Stimulated activated CD8-positive, alpha-beta memory T cell treated with anti-CD3 and anti-CD28 coated beads, Interleukin-2, amount 100 ng/mL, for 48 hours (primary cell): ENCODE measurements at places on chromosomes 1 and 21.

- no peak for DNase-seq
Measured at GRCh38 chr1:55150880-55151588, 64.1 kb downstream of the USP24 start.

GRCh38 chr1:116540088-116540487 lies 30.7 kb downstream of the CD58 start:
- DNase-seq: no peak

DNA sequence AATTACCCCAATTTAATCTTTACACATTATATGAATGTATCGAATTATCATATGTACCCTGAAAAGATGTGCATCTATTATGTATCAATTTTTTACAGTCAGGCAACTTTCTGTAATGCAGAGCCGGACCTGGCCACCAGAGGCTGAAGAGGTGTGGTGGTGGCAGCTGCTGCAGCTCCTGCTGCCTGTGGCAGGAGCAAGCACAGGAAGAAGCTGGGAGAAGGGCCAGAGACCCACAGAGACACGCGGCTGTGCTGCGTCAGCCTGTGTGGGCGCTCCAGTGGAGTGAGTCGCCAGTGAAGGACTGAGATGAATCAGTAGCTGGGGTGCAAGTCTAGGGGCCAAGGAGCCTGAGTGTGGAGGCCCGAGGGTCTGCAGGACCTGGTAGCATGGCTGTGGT lies 74.3 kb upstream of the COG2 start:
- DNase-seq: peak; percentile 7

DNA sequence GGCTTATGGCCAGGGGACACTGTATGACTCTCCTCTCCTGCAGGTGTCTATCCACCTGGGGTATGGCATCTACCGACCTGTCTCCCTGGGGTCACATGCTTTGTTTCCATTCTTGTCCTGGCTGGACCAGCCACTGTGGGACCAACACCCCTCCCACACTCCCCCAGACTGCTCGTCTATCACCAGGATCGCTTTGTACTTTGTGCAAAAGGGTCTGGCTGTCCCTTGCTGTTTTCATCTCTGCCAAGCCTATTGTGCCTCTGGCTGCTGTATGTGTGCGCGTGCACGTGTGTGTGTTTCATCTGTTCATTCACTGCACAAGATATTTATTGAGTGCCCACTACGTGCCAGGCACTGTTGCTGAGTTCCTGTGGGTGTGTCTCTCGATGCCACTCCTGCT lies 25.5 kb downstream of the ETNK2 start:
- DNase-seq: no peak

GRCh38 chr21:27526451-27526850 lies 559.6 kb upstream of the ADAMTS5 start:
- no peak for DNase-seq

GRCh38 chr1:121518726-121519041 lies 333.9 kb downstream of the SRGAP2C start:
- DNase-seq: no peak

GRCh38 chr21:45496968-45497845 lies 45.0 kb downstream of the SLC19A1 start:
- DNase-seq: no peak

DNA sequence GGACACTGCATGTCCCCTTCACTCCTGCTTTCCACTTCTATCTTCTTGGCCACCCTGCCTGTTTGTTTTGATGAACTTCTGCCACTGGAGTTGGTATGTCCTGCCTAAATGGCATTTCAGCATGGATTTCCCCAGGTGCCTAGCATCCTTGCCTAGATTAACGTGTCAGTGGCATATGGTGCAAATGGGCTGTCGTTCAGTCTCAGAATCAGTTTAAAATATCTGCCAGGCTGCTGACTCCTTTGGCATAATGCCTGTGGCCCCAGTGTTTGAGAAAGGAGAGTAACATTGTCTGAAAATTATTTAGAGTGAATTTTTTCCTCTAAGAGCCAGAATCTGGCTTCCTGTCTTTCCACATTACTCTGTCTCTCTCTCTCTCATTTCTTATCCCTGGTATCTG lies 64.9 kb upstream of the BARHL2 start:
- no peak for DNase-seq

- DNase-seq: peak; percentile 16
Measured at GRCh38 chr21:14864211-14865021, 200.4 kb downstream of the NRIP1 start.

- no peak for DNase-seq
Measured at GRCh38 chr1:232327899-232328298, 302.0 kb downstream of the SIPA1L2 start.

DNA sequence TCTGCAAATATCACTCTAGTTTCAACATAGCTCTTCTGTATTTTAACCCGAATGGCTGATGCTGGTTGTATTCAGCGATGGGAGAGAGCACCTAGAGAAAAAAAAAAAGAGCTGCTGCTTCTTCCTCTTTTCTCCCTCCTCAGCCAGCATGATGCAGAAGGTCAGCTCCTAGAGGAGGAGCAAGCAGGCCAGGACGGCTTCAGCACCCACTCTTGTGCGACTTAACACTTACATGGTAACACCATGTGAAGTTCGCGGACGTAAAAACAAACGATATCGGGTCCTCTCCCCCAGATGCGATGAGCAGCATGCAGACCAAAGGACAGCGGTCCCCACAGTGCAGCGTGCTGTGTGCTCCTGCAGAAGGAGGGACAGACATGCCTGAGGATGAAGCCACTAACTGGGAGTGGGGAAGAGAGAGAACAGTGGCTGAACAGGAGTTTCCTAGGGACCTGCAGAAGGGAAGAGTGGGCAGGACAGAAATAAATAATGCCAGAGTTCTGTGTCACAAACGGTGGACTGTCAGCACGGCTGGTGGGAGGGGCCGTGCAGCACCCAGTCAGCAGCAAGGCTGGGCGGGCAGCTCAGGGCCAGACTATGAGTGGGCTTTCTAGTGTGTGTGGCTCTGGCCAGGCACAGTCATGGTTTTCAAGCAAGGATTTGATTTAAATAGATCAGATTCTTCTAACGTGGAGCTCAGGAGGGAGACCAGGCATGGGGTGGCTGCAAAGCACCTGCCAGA lies 11.4 kb upstream of the B3GALT5 start:
- no peak for DNase-seq

GRCh38 chr1:178533121-178533946 lies 20.4 kb downstream of the TEX35 start:
- no peak for DNase-seq

- DNase-seq: no peak
Measured at GRCh38 chr1:70467531-70467930, 56.5 kb downstream of the CTH start.

DNA sequence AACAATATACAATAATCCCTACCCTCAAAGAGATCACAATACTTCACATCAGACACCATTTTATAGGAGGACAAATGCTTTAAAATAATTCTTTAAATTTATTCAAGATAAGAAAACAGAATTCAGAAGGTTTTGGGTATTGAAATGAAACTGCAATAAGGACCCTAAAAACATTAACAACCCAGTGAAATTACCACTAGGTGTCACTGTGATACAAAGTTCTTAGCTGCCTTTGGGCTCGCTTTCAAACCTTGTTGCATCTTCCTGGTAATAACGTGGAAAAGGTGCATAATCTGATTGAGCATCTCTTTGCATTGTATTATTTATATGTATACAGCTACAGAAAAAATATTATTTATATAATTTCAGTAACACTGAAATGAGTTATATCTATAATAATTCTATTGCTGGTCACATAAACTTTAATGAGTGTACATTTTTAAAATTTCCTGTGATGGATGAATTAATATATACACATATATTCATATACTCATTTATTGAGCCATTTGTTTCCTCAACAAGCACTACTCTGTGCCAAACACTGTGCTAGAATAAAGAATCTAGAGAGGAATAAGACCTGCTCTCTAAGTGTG lies 185.2 kb downstream of the FAF1 start:
- DNase-seq: no peak

DNA sequence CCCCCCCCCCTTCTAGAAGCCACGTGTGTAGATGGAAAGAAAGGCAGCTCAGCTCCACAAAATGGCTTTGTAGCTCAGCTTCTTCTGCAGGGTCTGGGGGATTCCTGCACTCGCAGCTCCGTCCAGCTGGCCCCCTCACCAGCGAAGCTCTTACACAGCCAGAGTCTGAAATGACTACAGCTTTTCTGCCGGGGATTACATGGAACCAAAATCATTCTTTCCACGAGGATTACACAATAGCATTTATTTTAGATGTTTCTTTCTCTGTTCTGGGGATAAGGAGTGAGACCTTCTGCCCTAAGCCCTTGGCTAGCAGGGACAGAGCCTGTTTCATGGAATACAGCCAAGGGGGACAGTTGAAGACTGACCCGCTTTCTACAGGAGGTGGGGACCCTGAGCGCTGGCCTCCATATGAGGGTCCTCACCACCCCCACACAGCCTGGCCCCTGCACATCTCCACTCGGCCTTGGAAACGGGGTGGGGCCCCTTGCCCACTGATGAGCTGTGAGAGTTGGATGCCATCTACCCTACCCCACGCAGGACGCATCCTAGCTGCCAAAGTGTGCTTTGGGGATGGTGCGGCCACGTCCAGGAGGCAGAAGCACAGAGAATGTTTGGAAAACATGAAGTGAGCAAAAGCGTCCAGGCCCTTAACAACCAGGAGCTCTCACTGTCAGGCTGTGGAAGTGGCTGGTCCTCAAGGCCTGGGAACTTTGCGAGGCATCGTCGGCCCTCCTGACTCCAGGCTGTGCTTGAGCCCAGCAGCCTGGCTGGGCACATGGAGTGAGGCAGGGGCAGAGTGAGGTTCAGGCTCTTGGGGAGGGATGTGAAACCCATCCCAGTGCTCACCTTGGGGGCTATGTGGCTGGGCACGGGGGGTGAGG lies 14.5 kb downstream of the ACTRT2 start:
- no peak for DNase-seq

DNA sequence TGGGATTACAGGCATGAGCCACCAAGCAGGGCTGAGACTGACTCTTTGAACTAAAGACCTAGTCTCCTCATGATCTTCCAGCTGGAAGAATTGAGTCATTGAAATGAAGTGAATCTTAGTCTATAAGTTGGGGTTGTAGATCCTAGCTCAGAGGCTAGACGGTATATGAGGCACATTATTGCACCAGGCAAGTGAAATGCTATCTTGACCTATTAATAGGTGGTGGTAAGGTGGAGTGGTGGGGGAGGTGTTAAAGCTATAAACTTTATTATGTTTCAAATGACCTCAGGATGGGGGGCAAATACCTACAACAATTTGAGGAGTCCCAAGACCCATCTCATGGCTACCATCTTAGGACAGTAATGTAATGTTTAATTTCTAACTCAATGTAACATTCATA lies 36.8 kb upstream of the SLC16A1 start:
- DNase-seq: no peak

GRCh38 chr1:153805886-153806719 lies 30.9 kb downstream of the SLC27A3 start:
- DNase-seq: no peak

DNA sequence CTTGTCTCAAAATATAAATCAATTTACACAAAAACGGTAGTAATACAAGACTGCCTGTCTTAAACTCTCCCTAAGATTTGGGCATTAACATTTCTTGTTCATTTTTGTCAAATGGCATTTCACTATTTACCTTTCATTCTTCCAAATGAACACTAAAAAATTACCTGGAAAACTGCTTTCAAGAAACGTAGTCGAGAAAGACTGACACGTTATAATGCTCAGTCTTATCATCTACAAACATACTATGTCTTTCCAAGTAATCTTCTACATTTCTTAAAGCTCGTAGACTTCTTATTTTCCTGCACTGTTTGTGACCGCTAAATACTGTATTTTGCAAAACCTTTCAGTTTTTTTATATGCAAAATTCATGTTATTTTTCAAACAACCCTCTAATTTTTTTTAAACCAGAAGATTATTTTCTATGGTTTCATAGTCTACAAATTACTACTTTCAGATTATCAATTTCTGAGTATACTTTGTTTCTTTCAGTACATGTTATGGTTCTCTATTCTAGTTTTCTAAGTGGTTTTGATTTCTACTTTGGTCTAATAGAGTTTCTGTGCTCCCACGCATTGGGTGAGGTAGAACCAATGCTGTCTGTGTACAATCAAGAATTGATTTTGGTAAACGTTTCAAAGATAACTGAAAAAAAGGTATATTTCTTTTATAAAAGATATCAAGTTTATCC lies 336.4 kb downstream of the SMYD3 start:
- no peak for DNase-seq

DNA sequence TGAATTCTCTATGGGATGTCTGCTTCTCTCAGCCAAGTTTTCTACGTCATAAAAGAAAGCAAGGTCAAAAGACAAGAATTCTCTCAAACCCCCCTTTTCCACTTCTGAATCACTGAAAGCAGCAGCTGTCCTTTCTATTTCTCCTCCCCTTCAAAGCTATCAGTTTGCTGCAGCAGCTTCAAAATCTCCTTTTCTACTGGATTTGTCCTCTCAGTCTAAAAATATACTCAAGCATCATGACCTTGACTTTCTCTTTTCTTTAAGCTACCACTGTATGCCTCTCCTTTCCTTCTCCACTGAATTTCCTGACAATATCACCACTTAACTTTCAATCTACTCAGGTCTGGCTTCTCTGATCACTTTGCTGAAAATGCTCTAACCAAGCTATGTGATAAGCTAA lies 1.9 kb downstream of the WDR64 start:
- DNase-seq: no peak

DNA sequence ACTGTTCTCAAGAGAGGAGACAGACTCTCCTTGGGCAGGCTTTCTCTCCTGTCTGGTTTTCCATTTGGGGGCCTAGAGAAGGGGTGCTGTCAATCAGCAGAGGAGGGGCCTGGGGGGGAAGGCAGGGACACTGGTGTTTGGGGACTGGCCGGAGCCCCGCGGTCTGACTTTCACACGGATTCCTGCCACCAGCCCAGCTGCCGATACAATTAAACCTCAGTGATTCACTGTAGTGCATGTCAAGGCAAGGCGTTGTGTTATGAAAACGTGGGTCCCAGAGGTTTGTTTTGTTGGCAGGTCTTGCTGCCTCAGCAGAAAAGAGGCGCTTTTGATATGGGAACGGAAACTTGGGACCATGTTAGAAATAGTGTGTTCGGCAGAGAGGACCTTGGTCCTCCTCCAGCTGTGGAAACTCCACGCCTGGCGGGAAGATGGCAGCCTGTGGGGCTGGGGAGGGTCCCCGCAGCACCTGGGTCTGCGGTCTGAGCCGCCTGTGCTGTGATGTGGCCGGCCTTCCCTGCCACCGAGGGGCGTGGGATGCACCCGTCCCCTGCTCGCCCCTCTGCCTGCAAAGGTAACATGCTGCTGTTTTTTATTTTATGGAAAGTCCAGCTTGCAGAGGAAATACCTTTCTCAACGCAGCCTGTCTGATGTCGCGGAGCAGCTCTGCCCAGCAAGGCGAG lies 47.6 kb downstream of the SPSB1 start:
- no peak for DNase-seq

- DNase-seq: no peak
Measured at GRCh38 chr1:153958961-153959260, 499 bp upstream of the CRTC2 start.

DNA sequence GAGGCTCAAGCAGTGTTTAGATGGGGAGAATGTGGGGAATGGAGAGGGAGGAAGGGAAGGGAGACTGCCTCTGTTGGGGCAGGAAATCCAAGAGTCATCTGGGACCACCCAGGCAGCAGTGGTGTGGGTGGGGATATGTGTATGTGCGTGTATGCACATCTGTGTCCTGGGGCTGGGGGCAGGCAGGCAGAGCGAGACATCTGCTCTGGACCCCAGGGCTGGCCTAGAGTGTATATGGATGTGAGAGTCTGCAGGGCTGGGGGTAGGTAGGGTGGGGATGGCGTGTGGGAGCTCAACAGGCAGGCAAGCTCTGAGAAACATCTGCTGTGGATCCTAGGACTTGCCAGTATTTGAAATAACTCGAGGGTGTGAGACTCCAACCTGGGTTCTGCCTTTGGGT lies 3.5 kb downstream of the PTCH2 start:
- no peak for DNase-seq

GRCh38 chr1:155909894-155910293 lies 1.3 kb downstream of the RIT1 start:
- no peak for DNase-seq
